ENCODE measurements at places on chromosomes 1 and 21.
A peak's percentile ranks its signal among the peaks of the same experiment; 100 is the strongest.

DNA sequence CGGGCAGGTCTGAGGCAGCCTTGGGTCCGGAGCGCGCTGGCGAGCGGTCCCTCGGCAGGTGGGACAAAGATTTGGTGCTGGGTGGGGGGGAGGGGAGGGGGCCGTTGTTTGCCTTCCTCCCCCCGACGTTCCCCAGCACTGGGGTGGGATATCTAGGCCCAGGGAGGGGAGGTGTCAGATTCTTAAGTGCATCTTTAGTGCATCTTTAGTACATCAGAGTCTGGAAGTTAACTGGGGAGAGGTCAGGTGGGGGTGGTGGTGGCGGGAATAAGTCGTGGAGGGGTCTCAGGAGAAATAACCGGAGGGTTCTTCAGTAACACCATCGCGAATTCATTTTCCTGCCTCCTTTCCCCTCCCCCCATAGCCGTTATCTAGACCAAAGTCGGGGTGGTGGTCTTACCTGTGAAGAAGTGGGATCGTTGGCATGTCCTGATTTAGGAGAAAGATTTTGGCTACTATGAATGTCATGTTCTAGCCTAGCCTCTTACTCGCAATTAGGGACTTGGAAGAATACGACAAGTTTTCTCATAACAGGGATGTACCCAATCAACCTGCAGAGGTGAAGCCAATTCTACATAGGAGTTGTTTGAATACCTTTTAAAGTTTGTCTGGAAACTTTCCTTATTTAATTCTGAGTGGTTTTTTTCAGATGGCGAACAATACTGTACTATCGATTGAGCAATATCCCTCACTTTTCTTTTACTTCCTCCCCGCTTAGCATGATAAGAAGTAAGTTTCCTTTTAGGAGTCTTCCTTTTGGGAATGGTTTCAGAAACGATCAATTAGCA lies 886 bp downstream of the ZMYM4 start:
- no peak for DNase-seq

DNA sequence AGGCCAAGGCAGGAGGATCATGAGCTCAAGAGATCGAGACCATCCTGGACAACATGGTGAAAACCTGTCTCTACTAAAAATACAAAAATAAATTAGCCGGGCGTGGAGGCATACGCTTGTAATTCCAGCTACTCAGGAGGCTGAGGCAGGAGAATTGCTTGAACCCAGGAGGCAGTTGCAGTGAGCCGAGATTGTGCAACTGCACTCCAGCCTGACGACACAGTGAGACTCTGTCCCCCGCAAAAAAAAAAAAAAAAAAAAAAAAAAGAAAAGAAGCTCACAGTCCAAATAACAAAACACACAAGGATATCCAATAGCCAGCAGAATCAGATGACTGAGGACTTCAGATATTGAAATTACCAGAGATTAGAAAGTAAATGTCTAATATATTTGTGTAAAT lies 11.8 kb downstream of the AHCTF1 start:
- DNase-seq, result no peak

DNA sequence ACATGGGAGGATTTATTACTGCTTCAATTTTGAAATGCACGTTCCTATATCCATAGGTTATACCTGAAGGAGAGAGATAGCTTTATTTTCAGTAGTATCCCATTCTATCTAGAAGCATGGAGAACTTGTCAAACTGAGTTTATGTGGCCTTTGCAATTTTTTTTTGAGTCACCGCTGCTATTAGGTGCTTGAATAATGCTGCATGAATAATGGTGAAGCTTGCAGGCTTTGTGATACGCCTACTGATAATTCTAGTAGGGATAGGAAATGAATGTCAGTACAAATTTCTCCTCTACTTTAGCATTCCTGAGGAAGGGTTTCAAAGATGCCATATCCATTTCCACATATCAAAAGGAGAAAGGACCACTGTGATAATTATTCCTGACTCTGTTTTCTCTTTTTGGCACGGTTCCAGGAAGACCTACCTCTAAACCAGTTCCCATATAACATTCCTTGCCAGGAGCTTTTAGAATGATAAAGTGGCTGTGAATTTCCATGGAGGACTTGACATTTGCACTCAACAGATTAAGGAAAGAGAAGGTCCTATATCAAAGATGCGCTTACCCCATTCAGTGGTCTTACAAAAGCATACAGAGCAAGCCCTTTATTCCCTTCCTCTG lies 83.5 kb downstream of the SPATA46 start:
- DNase-seq, result no peak

GRCh38 chr1:57309630-57310029 lies 114.2 kb downstream of the DAB1 start:
- no peak for DNase-seq

DNA sequence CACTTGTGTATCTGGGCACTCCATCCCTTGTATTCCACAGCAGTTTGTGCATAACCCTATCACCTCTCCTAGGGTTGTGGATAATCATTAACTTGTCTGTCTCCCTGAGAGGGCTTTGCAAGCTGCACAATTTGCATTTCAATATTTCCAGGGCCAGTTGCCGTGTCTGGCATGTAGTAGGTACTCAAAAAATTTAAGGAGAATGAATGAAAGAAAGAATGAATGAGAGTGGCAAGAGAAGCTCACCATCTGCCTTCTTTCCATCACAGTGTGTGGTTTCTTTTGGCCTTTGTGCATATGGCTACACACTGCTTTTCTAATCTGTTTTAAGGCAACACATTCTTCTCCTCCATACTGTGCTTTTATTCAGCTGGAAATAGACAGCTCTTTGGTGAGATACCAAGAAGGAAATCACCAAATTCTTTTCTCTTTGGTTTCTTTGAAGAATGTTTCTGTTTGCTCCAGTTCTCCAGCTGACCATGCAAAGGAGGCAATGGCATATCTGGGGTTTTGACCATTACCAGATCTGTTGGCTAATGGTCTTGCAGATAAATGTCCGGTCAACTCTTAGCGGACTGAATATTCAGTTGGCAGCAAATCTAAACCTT lies 49.4 kb downstream of the NGF start:
- DNase-seq, result no peak

GRCh38 chr1:95146637-95147036 lies 29.5 kb downstream of the TLCD4 start:
- no peak for DNase-seq

DNA sequence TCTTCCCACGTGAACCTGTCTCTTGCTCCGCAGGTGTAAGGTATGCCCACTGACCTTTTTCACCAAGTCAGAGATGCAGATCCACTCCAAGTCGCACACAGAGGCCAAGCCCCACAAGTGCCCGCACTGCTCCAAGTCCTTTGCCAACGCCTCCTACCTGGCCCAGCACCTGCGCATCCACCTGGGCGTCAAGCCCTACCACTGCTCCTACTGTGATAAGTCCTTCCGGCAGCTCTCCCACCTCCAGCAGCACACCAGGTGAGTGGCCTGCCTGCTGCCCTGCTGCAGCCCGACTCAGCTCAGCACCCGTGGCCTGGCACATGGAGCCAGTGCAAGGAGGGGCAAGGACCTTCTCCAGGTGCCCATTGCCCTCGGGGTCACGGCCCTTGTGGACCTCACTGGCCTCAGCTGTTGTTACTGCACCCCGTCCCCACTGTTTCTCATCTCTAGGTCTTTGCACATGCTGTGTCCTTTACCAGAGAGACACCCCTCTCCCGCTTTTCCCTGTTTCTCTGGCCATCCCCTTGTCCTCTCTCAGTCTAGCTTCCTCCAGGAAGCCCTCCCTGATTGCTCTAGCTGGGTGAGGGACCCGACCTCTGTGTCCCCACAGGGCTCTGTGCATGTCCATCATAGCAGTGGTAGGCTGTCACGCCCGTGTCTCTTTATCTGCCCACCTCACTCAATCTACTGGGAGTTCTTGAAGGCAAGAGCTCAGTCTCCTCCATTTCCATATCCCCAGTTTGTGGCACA lies 25.4 kb downstream of the ZNF362 start:
- no peak for DNase-seq

- DNase-seq, result no peak
These were observed 220.9 kb downstream of the ATG4C start for GRCh38 chr1:63004868-63005267.

- no peak for DNase-seq
These were observed 60.4 kb downstream of the CAPZB start for GRCh38 chr1:19424651-19425570.

DNA sequence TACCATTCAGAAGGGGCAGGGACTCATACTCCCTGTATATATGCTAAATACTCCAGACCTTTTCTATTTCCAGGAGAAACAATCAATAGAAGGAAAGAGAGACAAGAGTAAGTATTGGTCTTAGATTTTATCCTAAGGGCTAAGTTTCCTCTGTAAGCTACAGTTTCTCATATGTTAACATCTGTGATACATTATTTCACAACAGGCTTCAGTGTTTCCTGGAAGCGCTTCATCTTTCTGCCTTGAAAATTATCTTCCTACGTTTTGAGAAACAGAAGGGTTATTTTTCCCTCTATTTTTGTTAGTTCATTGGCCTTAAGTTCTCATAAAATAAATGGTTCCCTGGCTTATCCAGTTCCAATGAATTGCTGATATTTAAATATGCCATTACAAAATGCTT lies 15.6 kb downstream of the FMO1 start:
- DNase-seq, result no peak

DNA sequence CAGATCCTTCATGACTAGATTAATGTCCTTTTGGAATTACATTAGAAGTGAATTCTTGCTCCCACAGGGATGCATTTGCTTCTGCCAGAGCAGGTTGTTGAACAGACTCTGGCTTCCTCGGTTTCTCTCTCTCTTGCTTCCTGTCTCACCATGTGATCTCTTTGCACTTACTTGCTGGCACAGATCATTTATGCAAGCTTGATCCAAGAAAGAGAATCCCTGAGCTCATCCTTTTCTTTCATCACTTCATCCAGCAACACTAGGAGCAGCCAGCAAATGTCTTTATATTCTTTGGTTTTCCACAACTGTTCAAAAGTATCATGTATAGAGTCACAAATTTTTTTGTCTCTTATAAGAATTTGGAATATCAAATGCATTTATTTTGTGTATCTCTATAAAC lies 313.5 kb downstream of the ZNF326 start:
- no peak for DNase-seq

- DNase-seq, result no peak
These were observed 63.6 kb upstream of the DENND1B start for GRCh38 chr1:197838836-197839235.

DNA sequence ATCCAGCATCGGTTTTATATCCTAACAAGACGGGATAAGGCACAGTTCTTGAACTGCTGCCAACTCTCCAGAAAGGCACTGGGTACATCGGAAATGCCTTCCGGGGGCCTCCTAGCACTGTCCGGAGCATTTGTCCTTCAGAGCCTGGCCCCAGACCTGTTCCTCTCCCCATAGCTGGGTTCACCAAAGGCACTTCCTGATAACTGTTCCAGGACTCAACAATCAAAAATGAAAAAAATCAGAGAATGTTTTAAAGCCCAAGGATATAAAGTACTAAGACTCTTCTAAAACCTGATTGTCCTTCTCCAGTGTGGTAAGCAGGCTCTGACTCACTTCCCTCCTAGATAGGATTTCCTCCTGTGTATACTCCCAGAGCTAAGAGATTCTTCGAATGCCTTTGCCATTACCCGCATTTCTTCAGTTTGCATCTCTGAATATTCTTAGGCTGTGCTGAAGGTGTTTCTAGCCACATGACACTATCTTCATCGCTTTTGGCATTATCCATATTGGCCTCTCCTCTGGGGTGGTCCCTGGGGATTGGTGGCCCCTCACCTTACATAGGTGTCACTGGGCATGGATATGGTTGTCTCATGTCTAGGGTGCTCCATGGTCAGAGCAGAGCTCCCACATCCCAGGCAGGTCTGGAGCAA lies 112.9 kb downstream of the ZBTB18 start:
- DNase-seq, result no peak

- DNase-seq, result no peak
These were observed 20.6 kb upstream of the GRHL3 start for GRCh38 chr1:24298606-24299005.

- no peak for DNase-seq
These were observed 16.5 kb upstream of the SLC25A34 start for GRCh38 chr1:15719381-15720120.

DNA sequence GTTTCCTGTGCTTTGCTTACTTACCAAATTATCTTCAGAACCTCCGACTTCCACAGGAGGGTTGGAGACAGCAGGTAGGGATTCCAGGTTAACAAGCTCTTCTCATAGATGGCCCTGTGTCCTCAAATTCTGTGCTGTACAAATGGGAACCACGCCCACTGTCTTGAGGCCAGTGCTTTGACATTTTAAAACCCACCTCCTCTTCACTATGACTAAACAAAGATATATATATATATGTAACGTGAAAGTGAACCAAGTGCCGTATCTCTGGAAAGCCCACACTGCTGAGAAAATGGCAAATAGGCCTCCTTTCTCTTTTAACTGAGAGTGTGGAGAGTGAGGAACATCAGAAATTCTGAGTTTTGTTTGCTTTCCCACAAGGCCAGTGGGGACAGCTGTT lies 99.6 kb downstream of the ZBTB18 start:
- DNase-seq, result no peak

- DNase-seq, result no peak
These were observed 8.1 kb upstream of the F3 start for GRCh38 chr1:94549706-94550105.

DNA sequence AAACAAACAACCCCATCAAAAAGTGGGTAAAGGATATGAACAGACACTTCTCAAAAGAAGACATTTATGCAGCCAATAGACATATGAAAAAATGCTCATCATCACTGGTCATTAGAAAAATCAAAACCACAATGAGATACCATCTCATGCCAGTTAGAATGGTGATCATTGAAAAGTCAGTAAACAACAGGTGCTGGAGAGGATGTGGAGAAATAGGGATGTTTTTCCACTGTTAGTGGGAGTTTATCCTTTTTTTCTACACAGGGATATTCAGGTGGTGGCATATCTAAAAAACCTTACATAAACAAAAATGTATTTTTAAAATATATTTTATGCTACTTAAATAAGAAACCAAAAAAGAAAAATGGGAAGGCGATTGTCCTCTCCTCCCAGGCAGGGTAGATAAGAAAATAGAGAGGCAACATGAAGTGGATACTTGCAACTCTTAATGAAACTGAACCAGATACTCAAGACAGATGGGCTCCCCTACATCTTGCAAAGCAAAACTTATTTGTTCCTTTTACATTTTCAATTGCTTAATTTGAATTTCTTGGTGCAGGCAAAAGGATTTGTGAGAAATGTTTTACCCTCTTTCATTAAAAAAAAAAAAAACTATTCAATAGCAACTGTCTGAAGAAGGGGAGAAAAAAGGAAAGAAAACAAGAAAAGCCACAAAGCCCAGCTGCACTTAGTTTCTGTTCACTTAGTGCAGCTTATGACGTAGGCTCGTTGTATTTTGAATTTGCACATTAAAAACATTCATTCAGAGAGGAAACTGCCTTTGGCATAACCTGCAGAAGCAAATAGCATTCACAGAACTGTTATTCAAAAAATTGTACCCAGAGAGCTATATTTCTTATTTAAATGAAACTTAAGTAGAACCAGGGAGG lies 36.9 kb upstream of the RGS1 start:
- DNase-seq, result peak; percentile 20

DNA sequence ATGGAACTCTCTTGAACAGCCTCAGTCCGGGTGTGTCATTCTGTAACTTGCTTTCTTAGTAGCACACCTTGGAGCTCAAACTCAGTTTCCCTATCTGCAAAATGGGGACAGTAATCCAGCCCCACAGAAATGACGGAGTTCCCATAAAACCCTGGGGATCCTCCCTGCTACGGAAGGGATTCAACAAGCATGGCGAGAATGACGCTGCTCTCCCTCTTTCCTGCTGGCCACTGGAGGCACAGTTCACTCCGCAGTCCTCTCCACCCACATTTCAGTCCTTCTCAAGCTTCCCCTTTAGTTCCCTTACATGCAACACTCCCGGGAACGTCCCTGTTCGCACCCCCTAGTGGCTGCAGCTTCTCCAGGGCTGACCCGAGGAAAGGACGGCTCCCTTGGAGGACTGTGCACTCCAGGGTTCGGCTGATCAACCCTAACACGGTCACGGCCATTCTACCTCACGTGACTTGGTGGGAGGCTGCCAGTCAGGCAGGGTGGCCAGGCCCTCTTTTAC lies 20.6 kb downstream of the RUNX3 start:
- peak; percentile 51 for DNase-seq
